Stimulated activated CD8-positive, alpha-beta memory T cell treated with anti-CD3 and anti-CD28 coated beads, Interleukin-4, amount 100 ng/mL, for 48 hours (primary cell): ENCODE measurements at places on chromosomes 1 and 21.
A peak's percentile ranks its signal among the peaks of the same experiment; 100 is the strongest.

- no peak for DNase-seq
Observed at GRCh38 chr1:218249338-218250140, 35.6 kb upstream of the RRP15 start.

GRCh38 chr1:20385630-20386029, 95.0 kb downstream of the VWA5B1 start:
- DNase-seq: no peak

DNA sequence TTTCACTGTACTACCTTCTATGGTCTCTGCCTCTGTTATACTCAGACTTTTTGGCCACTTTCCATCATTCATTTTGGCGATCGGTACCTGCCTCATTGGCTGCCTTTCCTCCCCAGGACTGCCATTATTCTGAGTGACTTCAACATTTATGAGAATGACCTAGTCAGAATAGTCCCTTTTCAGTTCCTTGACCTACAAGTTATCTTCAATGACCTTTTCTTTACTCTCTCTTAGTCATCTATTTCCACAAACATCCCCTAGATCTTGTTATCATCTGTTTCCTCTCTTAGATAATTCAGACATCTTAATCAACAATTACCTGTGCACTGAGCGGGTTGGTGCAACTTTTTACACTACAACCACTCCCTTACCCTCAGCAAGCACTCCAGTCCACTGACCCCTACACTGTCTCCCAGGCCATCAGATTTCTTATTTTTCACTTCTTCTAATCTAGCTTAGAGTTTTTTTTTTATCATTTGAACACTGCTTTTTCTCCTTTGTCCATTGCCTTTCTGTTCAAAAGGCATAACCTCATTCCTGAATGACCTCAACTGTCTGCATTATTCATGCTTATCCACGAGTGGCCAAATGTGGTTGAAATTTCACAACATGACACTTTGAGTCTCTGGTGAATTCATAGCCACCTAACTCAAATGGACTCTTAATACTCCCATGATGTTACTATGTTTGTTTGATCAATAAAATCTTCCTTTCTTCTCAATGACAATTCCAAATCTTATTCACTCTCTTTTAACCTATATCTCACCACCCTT, 112.7 kb downstream of the HMCN1 start:
- no peak for DNase-seq

DNA sequence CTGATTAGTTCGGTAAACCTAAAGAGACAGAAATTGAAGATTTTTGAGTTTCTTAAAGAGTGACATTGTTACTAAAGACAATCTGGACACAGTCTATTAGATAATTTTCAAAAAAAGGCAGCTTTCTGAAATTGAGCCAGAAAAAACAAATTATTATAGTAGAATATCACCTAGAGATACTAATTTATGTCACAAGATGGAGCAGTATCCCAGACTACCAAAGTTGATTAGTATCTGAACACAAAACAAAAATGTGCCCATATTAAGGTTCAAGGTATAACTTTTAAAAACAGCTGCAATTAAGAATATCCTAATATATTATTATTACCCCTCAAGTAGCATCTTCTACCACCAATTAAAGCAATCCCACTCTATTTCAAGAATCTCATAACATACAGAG, 40.5 kb upstream of the SYT2 start:
- DNase-seq: no peak

DNA sequence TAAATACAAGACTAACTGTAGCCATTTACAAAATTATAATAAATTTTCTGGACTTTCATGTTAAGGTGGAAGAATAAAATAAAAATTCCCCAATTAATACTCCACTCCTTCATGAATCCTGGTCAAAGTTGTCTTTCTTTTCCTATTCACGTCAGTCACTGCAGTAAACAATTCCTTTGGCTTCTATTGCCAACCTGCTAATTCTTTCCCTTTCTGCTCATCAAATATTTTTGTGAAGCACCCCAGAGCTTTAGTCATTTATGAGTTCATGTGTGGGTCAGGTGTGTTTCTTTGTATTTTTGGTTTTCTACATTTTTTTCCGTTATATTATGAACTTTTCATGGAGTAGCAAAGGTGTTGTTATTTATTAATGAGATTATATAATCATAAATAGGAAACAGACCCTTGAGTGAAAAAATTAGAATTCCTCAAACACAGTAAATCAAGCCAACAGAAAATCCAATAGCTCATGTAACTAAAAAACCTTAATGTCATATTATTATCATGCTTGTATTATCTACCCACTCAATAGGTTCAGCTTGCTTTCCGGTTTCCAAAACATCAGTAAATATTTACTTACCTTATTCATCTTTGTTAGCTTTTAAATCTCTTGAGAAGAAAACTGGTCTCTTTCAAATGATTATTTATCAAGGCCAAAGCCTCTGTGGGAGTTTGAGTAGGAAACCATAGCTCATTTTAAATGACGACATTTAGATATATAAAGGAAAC, 29.6 kb upstream of the PLA2G4A start:
- DNase-seq: no peak

DNA sequence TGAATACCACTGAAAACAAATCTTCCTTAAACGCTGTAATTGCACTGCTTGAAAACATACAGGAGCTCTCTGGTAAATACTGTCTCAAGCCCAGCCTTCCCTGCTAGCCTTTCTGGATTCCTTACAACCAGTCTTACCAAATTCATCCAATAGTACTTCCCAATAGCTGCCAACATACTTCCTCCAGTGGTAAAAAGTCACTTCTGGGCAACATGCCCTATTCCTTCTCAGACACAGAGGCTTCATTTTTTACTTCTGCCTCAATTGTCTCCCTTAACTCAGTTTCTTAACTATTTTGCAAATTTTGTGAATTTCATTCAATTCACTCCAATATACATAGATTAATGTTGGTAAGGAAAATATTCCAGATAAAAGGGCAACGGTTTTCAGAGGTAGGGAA, 166.3 kb downstream of the TBX15 start:
- DNase-seq: no peak

GRCh38 chr1:221724931-221725605, 16.8 kb downstream of the DUSP10 start:
- DNase-seq: no peak

DNA sequence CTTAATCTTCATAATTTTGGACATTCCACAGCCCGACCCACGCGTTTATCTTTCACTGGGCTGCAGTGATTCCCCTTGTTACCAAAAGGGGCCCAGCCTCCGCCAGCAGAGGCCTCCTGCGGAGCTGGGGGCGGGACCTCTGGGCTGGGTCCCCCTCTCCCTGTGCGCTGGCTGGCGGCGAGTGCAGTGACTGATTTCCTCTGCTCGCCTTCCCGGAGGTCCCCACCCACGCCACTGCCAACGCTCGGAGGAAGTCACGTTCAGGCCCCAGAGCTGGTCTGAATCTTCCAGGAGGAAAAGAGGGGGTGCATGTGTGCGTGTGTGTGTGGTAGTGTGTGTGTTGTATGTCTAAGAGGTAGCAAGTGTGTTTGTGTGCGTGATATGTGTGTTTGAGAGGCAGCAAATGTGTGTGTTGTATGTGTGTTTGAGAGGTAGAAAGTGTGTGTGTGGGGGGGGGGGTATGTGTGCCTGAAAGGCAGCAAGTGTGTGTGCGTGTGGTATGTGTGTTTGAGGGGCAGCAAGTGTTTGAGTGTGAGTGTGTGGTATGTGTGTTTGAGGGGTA, 35.0 kb upstream of the JAK1 start:
- DNase-seq: peak; percentile 88

- DNase-seq: no peak
Observed at GRCh38 chr1:216422821-216423520, at the start of gene USH2A. USH2A (minus strand) TSS chr1:216423448; CDS start chr1:216422336, 1,112 bp downstream.

DNA sequence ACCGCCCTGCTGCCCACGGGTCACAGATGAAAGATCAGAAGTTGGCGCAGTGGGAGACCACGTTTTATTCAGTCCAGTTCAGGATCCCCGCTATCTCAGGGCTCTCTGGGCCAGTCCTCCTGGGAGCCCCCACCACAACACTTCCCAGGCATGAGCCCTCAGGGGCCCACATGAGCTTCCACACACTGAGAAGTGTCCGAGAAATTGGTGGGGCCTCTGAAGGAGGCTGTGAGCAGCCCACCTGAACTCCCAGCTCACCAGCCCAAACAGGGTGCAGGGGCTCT, 12.1 kb downstream of the TRIM46 start:
- DNase-seq: no peak

- peak; percentile 38 for DNase-seq
Observed at GRCh38 chr1:156115514-156116374, 1.2 kb downstream of the LMNA start.

DNA sequence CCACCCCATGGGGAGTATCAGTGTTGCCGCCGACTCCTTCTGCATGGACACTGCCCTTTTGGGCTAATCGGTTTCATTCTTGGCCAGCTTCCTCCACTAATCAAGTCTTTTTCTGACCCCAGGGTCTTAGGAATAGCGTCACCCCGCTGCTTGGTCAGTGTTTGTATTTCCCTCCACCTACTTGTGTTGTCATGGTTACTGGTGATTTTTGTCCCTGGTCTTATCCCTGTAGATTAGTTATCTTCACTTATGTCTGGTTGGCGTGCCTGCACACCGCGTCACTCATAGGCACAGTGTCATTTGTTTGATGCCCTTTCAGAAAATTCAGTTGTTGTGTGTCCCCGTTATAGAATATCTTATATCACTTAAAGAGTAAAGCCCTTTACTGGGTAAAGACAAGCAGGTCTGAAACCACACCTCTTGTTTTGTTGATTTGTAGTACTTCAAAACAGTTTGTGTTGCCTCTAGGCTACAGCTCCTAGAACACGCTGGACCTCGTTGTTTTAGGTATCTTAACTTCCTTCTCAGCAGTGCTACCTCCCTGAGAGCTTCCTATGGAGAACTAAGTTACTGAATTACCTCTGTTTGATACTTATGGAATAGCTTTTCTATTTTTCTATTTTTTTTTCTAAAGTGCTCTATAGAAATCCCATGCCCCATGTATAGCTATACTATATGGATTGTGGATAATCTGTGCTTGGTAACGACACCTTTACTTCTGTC, 868 bp downstream of the PPP1R12B start:
- no peak for DNase-seq

DNA sequence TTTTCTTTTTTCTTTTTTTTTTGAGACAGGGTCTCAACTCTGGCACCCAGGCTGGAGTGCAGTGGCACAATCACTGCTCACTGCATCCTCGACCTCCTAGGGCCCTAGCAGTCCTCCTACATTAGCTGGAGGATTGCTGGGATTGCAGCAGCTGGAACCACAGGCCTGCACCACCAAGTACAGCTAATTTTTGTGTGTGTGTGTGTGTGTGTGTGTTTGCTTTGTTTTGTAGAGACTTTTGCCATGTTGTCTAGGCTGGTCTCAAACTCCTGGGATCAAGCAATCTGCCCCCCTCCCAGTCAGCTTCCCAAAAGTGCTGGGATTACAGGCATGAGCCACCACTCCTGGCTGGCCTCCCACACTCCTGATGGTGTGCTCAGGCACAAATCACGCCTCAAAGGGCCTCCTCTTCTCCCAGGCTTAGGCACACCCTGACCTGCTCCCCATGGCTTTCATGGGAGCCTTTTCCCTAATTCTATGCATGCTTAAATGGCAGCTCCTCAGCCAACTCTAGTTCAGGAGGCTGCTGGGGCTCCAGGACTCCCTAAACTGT, 9.4 kb downstream of the FAM229A start:
- no peak for DNase-seq

DNA sequence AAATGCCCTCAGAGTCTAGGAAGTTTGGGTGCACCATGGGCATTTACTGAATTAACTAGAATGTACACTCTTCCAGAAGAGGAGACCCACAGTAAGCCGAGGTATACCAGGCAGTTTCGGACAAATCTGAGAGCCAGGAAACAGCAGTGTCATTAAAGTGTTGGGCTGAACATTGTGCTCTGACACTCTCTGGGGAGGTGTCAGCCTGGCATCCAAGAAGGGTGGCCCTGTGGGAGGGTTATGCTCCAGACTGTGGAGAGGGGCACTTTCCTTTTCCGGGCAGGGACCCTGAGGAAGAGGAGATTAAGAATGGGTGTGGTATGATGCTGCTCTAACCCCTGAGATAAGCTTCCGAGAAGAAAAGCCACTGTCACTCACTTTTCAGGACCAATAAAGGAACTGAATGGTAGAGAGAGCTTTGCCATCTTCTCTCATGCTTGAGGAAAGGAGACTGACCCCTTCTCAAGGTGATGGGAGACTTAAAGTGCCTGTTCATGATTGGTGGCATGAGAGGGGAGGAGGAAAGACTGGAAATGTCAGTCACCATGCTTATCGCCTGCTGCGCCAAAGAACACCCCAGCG, 98.2 kb downstream of the UCK2 start:
- no peak for DNase-seq

DNA sequence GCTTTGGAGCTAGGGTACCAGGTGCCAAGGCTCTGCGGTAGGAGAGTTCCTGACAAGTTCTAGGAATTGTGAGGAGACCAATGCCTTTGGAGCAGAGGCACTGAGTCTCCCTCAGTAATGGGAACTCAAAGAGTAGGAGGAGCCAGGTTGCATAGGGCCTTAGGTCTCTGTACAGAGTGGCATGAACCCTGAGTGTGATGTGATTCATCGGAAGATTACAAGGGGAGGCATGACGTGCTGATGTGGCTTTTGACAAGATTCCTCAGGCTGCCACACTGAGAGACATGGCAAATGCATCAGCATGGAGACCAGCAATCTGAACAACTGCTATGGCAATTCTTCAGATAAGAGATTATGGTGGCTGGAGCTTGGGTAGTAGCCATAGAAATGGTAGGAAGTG, 94.6 kb upstream of the SLC44A3 start:
- DNase-seq: no peak

DNA sequence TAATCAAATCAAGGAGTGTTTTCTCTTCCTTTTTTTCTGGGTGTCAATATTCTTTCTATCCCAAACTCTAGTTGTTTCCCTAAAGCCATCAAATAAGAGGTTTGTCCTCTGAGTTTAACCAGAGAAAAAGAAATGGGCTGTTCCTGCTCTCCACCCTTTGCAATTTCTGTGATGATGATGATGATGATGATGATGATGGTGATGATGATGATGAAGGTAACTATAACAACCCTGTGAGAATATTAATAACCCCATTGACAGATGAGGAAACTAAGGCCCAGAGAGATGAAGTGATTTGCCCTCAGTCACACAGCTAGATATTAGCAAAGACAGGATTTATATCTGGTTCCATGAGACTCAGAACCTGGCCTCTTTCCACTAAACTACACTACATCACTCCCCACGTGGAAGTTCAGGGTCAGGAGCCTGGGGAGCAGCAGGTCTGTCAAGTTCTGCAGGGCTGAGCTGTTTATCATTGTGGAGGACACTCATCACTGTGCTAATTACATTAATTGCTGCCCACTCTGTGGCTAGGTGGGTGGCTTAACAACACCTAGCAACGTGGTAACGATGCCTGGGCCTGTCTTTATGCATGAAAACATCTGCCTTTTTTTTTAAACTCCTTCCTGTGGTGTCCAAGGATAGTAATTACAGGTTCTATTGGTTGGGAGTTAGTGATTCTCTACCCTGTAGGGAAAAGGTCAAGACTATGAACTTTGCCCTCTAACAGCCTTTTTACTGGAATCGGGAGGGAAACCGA, 19.0 kb upstream of the JUN start:
- no peak for DNase-seq
